ENCODE measurements at places on chromosomes 2 and 18.

GRCh38 chr18:49625021-49625691 lies 63.3 kb downstream of the LIPG start:
- DNase-seq = no peak

GRCh38 chr2:118250001-118250400 lies 161.7 kb downstream of the INSIG2 start:
- no peak for DNase-seq

DNA sequence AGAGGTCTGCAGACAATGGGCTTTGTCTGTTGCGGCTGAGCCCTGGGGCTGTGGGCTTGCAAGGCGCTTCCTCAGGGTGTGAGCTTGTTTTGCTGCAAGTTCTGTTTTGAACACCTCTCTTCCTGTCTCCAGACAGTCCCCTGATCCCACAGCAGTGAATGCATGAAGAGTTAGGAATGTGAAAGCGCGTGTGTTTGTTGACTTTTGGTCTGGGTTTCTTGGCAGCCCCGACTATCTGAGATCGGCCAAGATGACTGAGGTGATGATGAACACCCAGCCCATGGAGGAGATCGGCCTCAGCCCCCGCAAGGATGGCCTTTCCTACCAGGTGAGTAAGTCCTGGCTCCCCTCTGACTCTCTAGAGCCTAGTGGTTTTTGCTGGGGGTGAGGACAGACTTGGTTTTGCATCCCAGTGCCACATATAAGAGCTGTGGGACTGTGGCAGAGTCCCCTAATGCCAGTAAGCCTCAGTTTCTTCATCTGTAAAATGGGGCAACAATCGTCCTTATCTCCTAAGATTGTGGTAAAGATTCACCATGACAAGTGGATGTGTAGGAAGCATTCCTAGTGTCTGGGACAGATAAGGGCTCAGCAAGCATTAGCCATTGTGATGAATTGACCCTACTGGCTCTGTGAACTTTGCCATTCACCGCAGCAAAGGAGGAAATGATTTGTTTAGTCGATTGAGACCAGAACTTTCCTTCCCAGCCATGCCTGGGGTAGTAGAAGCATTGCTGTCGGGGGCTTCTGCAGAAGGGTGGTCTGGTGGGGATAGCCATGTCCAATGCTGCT lies 3.0 kb downstream of the LBH start:
- peak; percentile 84 for DNase-seq

DNA sequence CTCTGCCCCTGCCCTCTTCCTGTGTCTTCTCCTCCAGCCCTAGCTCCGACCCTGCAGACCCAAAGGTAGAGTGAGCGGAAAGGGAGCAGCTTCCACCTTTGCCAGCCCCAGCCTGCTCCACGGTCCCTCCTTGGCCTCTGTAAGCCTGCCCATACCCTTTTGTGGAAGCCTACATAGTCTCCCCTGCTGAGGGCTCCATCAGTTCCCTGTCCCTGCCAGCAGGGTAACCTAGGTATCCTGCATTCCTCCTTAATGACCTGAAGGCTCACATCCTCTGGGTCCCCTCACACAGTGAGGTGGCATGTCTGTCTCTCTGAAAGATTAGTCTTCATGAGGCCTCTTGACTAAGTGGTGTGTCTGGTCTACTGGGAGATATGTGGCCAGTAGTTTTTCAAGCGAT lies 20.5 kb upstream of the ACKR3 start:
- DNase-seq = no peak

GRCh38 chr18:75962036-75962572 lies 532.9 kb downstream of the ZNF516 start:
- no peak for DNase-seq

- no peak for DNase-seq
These were observed 389.7 kb upstream of the ATP5MC3 start for GRCh38 chr2:175571078-175571653.

GRCh38 chr18:49127471-49128190 lies 176.9 kb upstream of the SMAD7 start:
- DNase-seq = no peak

GRCh38 chr18:58557008-58557435 lies 71.9 kb downstream of the ALPK2 start:
- DNase-seq = no peak

DNA sequence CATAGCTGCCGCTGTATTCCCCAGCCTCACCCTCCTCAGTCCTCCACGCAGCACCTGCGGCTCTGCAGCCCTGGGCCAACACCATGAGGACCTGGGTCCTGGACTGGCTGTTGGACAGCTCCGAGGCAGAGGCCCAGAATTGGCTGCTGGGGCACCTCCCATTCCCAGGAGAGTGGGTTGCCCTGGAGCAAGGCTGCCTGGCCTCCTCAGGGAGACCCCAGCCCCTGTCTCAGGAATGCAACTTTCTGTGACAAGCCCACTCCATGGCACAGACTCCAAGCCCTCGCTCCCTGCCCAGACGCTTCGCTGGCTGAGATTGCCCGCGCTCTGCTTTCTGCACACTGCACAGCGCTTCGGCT lies 33.0 kb downstream of the CYP26B1 start:
- DNase-seq = no peak
